ENCODE measurements at places on chromosomes 16 and 17.

GRCh38 chr16:20899477-20900298 is 470 bp downstream of the DCUN1D3 start:
- DNase-seq = no peak

DNA sequence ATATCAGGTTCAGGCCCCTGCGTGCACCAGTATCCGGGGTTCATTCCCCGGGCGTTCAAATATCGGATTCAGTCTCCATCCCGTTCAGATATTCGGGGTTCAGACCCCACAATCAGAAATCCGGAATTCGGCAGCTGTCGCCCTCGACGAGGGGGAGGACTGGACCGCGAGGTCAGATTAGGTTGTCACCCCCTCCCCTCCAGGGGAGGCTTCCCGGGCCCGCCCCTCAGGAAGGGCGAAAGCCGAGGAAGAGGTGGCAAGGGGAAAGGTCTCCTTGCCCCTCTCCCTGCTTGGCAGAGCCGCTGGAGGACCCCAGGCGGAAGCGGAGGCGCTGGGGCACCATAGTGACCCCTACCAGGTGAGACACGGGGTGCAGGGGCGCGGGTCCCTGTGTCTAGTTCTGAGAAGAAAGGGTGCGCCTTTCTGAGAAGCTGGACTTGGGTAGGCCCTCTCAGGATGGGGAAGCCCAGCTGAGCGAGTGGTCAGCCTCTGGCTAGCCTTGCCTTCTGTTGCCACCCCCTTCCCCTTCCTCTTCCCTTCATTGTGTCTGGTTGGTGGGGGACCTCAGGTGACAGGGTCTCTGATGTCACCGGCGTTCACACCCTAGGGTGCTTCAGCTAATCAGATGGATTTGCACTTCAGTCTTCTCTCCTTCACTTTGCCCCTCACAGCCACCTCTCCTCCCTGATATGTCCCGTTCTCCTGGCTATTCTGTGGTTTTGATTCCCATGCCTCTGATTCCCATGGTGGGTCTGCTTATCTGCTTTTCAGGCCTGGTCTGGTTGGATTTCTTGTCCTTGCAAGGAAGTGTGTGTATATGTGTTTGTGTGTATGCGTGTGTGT is 844 bp downstream of the TAOK2 start:
- no peak for DNase-seq

DNA sequence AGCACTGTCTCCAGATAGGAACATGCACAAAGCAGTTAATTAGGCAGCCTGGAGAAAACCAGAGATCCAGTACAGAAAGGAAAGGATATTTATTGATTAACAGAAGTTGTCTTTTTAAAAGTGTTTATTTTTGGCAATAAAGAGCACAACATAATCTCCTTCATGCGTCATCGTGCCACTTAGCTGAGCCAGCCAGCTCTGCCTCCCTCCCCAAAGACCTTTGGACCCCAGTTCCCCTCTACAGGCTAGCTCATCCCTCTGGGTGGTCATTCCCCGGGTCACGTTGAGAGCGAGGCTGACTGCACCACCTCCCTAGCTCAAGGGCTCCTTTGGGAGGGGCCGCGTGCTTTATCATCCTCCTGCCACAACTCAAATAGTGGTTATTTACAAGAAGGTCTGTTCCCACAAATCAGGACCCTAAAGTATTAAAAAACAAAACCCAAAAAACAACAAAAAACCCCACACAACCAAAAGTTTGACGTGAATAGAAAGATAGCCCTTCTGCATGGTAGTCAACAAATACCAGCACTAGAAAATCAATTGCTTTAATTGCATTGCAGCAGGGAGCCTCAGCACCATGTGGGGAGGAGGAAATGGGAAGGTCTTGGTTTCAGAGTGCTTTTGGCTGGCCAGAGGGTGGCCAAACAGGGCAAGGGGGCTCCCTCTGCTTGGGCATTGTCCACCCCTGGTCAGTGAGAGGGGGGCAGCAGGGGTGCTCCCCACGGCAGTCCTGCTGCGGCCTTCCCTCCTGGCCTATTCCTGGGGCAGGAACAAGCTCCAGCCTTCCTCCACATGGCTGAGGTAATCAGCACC is 9.6 kb downstream of the POLR2C start:
- DNase-seq = no peak

GRCh38 chr16:88749358-88749757 is 35.7 kb downstream of the PIEZO1 start:
- no peak for DNase-seq

GRCh38 chr17:4708436-4708835 is 2.0 kb upstream of the ARRB2 start:
- DNase-seq = no peak

DNA sequence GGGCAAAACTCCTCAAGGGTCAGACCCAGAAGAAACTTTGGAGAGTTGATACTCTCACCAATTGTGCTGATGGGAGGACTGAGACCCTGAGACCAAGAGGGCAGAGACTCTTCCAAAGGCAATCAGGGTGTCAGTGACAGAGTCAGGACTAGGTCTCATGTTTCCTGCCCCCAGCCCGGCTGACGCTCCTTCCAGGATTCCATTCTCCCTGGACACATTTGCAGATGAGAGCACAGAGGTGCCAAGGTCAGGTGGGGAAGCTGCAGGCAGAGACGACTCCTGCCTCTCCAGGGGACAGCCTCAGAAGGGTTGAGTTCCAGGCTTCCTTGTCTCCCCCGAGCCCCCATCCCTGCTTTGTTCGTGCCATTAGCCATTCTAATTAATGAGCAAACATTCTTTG is 174.1 kb downstream of the WSCD1 start:
- no peak for DNase-seq

DNA sequence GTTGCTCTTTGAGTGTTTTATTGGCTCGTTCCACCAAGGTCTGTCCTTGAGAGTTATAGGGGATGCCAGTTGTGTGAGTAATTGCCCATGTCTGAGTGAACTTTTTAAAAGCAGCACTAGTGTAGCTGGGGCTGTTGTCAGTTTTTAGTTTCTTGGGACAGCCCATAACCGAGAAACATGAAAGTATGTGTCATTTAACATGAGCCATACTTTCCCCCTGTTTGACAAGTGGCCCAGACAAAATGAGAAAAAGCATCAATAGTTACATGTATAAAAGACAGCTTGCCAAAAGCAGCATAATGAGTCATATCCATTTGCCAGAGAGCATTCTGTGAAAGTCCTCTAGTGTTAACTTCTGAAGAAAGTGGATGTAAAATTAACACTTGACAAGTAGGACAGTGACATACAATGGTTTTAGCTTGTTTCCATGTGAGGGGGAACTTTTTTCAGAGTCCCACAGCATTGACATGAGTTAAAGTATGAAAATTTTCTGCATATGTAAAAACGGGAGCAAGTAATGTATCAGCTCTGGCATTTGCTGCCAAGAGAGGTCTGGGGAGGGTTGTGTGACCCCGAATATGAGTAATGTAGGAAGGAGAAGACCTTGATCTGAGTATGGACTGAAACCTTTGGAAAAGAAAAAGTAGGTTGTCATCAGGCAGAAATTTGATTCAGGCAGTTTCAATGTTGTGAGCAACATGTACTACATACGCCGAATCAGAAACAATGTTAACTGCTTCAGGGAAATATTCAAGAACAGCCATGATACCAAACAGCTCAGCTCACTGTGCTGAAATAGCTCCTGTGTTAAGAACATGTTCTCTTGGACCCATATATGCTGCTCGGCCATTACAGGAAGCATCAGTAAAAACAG is 56.8 kb upstream of the ARL4D start:
- no peak for DNase-seq

GRCh38 chr17:40260528-40260927 is 27.2 kb upstream of the CDC6 start:
- no peak for DNase-seq

- DNase-seq = no peak
Observed at GRCh38 chr17:50352072-50352692, 6.3 kb downstream of the XYLT2 start.
